AG04449 (cell line): ENCODE measurements at places on chromosomes 2 and 18.

DNA sequence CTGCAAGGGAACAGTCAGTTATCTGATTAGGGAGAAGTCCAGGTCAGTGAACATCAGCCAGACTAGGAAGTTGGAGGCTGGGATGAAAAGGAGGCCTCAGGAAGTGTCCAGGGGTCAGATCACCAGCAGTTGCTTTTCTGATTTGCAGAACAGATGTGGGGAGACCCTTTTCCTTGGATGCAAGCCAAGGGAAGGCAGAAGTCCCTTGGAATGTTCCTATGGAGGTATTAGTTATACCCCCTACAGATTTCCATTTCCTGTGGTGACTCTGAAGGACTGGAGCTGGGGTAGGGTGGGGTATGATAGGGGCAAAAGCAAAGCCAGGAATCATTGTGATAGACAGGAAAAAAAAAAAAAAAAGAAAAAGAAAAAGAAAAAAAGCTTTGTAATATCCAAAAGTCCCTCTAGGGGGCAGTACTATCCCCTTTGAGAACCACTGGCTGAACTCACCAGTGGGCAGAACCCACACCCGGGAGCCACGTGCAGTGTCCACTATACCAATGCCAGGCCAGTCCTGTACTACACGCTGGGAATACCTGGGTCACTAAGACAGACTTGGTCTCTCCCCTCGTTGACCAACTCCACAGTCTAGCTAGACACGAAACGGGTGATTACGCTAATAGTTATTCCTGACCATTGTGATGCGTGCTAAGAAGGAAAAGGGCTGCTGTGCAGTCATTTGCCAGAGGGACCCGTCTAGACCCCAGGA is 7.4 kb downstream of the DYSF start:
- no peak for DNase-seq

GRCh38 chr2:187324631-187325030 is 123.4 kb downstream of the CALCRL start:
- no peak for DNase-seq

DNA sequence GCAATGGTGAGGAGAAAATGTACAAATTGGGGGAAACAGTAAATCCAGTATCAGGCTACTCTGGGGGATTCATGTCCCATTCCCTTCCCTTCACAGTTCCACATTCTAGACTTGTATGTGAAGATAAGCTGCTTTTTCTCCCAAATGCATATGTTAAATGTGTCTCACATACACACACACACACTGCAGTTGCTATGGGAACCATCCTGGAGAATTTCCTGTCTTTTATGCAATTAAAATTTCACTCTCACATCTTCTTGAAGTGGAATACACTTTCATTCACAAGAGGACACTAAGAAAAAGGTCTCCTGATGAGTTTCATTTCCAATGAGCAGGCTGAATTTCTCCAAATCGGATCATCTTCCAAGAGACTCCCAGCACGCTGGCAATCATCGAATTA is 366.0 kb downstream of the LRATD1 start:
- DNase-seq = no peak

DNA sequence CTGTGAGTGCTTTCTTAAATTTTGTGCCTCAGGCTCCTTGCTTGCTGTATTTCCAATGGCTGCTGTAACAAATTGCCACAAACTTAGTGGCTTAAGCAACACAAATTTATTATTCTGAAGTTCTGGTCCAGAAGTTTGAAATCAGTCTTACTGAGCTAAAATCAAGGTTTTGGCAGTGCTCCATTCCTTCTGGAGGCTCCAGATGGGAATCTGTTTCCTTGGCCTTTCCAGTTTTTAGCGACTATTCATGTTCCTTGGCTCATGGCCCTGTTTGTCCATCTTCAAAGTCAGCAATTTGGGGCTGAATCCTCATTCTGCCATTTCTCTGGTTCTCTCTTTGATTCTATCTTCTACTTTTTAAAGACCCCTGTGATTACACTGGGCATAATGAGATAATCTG is 31.8 kb downstream of the STRADB start:
- no peak for DNase-seq

DNA sequence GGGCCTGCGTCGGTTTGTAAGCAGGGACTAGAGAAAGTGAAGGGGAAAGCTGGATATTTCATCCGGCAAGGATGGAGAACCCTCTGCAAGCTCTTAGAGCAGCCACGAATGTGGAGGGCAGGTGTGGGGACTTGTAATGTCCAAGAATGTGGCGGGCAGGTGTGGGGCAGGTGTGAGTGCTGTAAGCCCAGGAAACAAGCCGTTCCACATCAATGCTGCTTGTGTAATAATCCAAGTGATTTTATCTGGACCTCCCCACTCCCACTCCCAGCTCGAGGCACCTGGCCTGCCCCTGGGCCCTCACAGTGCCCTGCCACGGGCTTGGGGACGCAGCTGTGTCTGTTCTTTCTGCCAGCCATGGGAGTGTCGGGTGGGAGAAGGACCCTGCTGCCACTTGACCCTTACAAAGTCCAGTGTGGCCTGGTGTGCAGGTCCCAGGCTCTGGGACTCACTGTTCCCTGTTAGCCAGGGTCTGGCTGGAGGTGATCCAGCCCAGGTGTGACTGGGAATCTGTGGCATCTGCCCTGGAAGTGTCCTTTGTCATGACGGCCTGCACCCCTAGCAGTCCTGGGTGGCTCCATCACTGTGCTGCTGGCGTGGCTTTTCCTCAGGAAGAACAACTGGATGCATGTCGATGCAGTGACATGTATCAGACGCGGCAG is 42.8 kb downstream of the SOX11 start:
- no peak for DNase-seq
